ENCODE measurements at places on chromosomes 2 and 18.

DNA sequence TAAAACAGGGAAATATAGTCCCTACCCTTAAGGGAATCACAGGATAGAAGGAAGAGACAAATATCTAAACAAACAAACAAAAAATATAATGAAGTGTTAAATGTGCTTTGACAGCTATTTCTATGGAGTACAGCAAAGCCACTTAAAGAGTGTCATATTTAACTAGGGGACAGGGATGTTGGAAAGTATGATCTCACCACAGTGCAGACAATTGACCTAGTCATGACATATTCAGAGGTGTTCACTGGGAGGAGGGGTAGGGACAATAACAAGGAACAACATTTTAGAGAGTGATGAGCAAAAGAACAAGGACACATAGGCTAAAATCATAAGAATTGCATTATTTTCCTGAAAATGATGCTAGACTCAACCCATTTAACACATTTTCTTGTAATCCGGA is 107.5 kb downstream of the TMEM163 start:
- DNase-seq, result no peak

- no peak for DNase-seq
Measured at GRCh38 chr2:177852389-177852788, 220.2 kb downstream of the PDE11A start.

GRCh38 chr2:160482673-160483072 is 10.9 kb downstream of the RBMS1 start:
- no peak for DNase-seq

DNA sequence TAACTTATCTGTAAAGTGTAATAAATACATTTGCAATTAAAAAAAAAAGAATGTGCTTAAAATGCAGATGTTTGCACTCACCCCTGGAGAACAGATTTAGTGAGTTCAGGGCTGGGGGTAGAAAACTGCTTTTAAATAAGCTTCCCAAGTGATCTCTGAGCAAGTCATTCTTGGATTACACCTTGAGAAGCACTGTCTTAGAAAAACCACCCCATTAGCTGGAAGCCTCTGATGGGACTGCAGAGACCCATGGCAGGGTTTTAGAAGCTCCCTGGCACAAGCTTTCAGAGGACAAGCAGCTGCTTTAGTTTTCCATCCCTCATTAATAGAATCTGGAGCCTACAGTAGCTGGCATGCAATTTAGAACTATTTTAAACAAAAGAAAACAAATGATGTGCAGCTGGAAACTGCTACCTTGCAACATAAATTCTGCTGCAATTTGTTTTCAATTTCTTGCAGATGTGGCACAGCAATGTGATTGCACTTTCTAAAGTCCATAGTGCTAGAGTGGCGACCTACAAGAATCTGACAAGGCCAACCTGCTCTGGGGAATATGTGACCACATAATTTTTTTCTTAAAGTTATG is 141.5 kb downstream of the CDC42EP3 start:
- DNase-seq, result no peak

- DNase-seq, result peak; percentile 36
Measured at GRCh38 chr2:39508198-39508597, 71.1 kb upstream of the MAP4K3 start.

GRCh38 chr2:96505231-96505889 is at the start of gene NEURL3:
Gene NEURL3 (minus strand): TSS chr2:96505357. CDS start chr2:96505286, 71 bp downstream.
- DNase-seq, result no peak

GRCh38 chr2:232795920-232796319 is 19.6 kb upstream of the KCNJ13 start:
- DNase-seq, result no peak

GRCh38 chr2:55269645-55269990 is 587 bp upstream of the MTIF2 start:
- no peak for DNase-seq

DNA sequence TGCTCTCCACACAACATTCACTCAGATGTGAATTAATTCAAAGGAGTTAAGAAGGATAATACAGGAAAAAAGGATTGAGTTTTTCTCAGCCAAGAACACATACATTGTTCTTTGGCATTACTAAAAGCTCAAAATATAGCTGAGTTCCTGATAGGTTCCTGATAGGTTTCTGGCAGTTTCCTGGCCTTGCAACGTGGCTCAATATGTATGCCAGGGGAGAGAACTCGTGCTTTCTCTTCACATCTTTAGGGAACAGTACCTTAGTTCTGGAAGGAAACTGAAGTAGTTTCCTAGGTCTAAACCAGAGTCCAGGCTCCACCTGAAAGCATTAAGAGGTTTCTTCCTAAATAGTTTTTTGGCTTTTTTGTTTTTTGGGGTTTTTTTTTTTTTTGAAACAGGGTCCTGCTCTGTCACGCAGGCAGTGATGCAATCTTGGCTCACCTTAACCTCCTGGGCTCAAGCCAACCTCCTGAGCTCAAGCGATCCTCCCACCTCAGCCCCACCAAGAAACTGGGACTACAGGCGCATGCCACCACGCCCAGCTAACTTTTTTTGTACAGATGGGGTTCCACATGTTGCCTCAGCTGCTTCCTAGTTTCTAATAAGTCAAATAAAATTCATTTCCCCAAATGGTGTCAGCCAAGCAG is 42.8 kb downstream of the ESCO1 start:
- DNase-seq, result no peak

DNA sequence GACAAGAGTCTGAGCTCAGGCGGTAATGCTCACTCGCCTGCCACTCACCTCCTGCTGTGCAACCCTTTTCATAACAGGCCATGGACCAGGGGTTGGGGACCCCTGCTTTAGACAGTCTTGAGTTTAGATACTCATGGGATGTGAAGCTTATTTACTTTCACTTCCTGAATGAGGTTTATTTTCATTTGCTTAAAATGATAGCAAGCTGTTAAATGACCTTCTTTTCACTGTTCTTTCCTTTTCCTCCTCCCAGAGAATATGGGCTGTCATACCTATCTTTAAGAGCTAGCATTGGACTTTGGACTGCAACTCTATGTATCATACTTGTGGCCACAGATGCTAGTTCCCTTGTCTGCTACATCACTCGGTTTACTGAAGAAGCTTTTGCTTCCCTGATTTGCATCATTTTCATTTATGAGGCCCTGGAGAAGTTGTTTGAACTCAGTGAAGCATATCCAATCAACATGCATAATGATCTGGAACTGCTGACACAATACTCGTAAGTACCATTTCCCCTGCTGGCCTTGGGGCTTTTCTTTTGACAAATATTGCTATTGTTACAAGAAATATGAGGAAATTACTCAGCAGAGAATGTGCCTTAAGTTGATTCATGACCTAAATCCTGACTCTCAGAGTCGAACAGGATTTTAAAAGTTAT is 168.5 kb downstream of the DPP4 start:
- no peak for DNase-seq

- no peak for DNase-seq
Measured at GRCh38 chr2:182499706-182500470, 73.1 kb upstream of the PDE1A start.

DNA sequence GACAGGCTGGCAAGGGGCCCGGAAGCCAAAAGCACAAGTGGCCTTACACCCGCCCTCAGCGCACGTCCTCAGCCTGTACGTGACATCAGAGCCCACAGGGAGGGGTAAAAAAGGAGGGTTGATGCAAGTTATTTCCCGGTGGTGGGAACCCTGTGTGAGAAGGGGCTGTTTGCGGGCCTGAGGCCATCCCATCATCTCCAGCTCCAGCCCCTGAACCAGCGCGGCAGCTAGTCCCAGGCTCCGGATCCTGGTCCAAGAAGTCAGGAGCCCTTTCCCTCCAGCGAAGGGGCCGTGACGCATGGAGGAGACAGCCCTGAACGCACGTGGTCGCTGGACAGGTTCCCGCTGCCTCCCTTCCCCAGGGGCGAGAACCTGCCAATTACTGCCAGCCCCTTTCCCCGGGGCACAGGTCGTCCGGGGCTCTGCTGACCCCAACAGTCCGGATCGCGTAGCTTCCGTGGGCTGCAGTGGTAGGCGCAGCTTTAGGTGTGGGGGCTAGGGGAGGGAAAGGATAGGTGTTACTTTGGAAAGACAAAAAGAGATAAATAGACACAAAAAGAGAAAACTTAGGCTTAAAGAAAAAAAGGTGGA is 1.3 kb upstream of the LRP2 start:
- no peak for DNase-seq

DNA sequence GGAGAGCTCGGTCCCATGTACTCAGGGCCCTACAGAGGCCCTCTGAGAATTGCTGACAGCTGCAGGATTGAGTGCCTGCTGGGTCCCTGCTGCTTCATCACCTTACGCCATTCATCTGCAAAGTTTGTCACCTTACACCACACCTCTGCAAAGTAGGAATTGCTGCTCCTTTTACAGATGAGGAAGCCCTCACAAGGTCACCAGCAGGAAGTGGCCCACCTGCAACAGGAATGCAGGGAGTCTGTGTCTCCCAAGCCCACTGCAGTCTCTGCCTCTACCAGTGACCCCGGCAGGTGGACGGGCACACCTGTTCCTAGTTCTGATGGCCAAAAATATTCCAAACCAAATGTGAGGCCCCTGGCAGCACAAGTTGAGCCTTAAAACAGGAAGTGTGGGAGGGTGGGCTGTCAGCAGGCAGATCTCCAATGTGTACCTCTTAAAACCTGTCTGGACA is 441.4 kb downstream of the NBAS start:
- DNase-seq, result no peak

DNA sequence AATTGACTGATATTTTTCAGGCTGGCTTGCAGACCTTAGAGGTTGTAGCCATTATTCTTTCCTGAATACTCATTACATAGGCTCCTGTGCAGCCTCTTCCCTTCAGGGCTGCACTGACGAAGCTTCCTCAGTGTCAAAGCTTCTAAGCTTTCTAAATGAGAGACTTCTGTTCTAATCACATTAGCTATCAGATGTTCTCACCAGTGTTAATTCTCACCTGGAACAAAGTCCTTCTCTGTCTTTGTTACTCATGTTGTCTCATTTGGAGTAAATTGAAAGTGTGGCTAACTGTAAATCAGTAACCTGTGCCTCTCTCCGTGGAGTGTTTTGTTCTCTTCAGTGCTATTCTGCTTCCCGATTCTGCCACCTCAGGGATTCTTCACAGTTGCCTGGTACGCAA is 76.9 kb downstream of the MC4R start:
- no peak for DNase-seq

- no peak for DNase-seq
Measured at GRCh38 chr18:36947820-36948348, 119.0 kb downstream of the KIAA1328 start.

DNA sequence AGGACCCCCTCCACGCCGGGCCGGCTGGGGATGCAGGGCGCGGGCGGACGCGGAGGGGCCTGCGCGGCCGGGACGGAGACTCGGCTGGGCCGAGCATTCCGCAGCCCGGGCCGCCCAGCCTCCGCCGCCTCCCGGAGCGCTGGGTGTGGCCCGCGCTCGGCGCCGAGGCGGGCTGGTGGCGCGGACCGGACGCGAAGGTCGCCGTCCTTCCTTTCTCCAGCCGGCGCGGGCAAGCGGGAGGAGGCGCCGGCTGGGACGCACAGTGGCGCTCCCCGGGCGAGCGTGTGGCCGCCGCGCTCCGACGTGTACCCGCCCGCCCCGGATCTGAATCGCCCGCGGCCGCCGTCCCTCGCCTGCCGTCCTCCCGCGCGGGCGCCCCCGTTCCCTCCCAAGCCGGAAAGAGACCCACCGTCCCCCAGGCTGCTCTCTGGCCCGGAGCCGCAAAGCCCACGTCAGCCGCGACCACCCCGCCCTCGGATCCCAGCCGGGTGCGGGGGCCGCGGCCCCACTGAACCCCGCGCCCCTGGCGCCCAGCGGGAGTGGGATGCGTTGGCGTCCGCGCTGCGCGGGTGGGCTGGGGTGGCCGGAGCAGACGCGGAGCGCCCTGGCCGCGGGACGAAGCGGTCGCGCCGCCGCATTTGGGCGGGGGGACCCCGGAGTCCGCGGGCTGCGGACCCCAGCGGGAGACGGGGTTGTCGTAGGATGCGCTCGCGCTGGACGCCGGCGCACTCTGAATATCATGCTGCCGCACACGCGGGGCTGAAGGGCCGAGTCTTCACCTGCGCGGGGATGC is 634 bp downstream of the SPATS2L start:
- no peak for DNase-seq

GRCh38 chr18:39318462-39318861 is 1752.9 kb upstream of the CELF4 start:
- no peak for DNase-seq

DNA sequence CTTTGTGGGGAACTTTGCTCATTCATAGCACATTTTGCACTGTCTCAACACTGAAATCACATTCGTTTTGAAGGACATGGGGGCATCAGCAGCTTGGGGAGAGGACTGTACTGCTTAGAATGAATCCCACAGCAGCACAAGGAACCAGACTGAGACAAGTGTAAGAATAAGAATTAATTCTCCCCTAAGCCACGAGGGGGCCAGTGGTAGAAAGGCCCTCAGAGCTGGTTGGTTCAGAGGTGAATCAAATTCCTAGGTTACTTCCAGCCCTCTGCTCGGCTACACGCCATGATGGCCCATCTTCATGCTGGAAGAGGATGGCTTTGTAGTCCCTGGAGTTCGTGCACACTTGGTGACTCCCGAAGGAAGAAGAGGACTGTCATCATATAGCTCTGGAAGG is 12.0 kb upstream of the MC5R start:
- DNase-seq, result no peak

- no peak for DNase-seq
Measured at GRCh38 chr2:233380132-233380895, 26.0 kb downstream of the DGKD start.

DNA sequence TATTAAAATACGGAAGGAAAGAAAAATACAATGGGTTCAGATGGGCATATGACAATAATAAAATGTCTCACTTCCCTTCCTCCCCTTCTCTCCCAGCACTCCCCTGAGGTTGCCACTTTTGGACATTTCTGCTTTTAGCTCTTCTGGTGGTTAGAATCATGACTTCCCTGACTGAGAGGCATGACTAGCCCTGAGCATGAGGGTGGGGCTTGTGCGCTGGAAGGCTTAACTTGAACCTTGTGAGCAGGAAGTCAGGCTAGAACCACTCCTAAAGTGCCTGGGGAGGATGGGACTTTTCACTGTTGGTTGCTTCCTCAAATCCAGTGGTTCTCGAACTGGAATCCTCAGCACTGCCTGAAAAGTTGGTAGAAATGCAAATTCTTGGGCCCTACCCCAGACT is 19.7 kb upstream of the ARHGAP25 start:
- no peak for DNase-seq

- no peak for DNase-seq
Measured at GRCh38 chr18:56647071-56647470, 4.1 kb upstream of the WDR7 start.

DNA sequence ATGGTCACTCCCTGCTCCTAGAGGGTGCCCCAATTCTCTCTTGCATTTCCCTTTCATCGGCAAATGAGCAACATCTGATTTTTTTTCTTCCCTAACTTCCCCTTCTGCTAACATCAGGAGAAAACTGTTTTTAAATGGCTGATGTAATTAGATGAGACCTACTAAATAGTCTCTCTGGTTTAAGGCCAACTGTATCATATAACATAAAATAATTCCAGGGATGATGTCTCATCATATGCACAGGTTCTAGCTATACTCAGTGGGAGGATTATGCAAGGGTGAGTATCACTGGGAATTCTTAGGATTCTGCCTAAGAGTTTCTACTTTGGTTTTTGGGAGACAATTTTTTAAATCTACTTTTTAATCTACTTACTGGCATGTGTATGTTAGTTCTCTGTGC is 193.4 kb downstream of the PARD3B start:
- DNase-seq, result no peak
